ENCODE measurements at places on chromosomes 5 and 9. TPM values are rescaled to one million over a fixed set of nuclear protein-coding genes. Genes with fewer than 3 reads are reported as not detected.

The SMAD5 gene
- total RNA-seq: 26.2 TPM

The SLC6A3 gene
- not detected for total RNA-seq

The FAM200C gene
- 2.0 TPM for total RNA-seq

The BRD9 gene
- total RNA-seq: 31.2 TPM

The ST6GALNAC4 gene
- 26.6 TPM for total RNA-seq

The RNF183 gene
- total RNA-seq: not detected

The SNAPC4 gene
- 3.7 TPM for total RNA-seq

The PPP3R2 gene
- not detected for total RNA-seq

The GMCL2 gene
- not detected for total RNA-seq

The ZDHHC11B gene
- under 0.01 TPM for total RNA-seq

The ANKRD31 gene
- total RNA-seq: not detected

The BTNL8 gene
- total RNA-seq: 0.20 TPM

The INVS gene
- 20.6 TPM for total RNA-seq

The ADGRV1 gene
- total RNA-seq: 0.22 TPM

The LHX3 gene
- not detected for total RNA-seq

The DND1 gene
- total RNA-seq: 0.22 TPM

The PTCH1 gene
- total RNA-seq: 2.8 TPM

The TMEFF1 gene
- total RNA-seq: 10.5 TPM

The PPP1R26 gene
- 9.7 TPM for total RNA-seq

The CTNNA1 gene
- 529 TPM for total RNA-seq

The SHB gene
- 22.6 TPM for total RNA-seq

The MSX2 gene
- total RNA-seq: not detected
